ENCODE measurements at places on chromosomes 1 and 21.
A peak's percentile ranks its signal among the peaks of the same experiment; 100 is the strongest.

DNA sequence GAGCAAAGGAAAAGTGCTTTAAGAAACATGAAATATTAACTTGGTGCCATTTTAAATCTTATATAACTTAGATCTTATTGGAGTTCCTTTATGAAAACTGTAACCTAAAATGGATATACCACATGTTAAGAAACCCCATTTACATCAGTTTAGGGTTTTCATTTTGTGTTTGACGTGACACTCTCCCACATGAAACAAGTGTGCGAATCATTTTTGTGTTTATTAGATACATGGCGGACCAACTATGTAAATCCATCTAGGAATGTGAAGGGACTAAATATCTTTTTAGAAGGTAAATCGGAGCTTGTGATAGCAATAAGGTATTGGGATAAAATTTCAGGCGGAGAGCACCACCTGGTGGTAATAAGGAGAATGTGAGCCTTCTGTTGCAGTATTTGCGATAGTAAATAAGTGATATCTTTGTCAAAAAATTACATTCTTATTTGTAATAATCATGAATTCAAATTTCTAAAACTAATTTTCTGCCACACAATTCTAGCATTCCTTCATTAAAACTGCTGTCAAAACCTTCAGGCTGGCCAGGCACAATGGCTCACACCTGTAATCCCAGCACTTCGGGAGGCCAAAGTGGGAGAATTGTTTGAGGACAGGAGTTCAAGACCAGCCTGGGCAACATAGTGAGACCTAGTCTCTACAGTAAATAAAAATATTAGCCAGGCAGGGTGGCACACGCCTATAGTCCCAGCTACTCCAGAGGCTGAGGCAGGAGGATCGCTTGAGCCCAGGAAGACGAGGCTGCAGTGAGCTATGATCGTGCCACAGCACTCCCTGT lies 31.3 kb downstream of the SMAP2 start:
- peak; percentile 46 for DNase-seq

DNA sequence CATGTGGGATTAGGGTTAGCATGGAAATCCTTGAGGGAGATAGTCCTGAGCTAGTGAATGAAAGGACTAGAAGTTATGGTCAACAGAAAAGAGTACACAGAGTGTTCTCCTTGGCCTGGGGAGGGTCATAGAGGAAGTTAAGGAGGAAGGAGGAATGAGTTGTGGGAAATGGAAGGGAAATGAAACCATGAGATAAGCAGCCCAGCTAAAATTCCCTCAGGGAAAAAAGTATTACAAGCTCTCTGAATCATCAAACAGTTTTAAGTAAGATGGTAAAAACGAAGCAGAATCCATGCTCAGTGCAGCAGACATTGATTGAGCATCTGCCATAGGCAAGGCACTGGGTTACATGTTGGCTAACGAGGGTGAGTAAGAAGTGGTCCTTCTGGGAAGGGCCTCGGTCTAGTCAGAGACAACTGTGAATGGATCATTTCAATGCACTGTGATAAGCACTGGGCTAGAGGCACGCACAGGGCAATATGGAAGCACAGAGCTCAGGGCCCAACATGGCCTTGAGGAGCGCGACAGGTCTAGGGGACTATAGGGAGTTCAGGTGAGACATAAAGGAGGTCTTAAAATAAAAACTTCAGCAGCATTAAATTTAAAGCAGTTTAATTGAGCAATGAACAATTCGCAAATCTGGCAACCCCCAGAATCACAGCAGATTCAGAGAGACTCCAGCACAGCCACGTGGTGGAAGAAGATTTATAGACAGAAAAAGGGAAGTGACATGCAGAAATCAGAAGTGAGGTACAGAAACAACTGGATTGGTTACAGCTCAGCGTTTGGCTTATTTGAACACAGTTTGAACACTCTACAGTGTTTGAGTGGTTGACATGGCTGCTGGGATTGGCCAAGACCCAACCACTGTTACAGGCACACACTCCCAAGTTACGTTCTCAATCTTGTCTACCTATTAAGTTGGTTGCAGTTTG lies 219.5 kb downstream of the HLX start:
- DNase-seq, result no peak

DNA sequence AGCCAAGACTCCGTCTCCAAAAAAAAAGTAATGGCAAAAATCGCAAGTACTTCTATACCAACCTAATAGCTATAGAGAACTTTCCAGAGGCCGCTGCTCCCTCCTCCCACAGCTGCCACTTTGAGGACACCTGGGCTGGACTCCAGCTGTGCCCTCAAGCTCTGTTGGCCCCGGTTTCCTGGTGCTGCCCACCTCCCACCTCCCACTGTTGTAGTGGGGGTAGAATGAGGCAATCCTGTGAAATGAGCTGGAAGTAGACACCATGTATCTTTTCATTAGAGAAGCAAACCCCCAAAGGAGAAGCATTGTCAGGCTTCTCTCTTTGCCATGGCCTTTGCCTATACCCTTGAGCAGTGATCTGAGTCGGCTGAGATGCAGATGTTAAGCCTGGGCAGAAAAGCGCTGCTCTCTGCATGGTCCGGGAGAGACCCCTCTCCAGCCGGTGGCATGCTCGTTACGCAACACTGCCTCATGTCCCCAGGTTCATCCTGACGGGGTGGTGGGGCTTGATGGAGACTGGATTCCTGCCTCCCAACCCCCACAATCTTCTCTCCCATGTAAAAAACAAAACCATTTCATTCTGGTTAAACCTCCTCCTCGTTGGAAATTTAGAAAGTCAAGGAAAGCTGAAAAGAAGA lies 39.7 kb downstream of the SIM2 start:
- DNase-seq, result no peak

DNA sequence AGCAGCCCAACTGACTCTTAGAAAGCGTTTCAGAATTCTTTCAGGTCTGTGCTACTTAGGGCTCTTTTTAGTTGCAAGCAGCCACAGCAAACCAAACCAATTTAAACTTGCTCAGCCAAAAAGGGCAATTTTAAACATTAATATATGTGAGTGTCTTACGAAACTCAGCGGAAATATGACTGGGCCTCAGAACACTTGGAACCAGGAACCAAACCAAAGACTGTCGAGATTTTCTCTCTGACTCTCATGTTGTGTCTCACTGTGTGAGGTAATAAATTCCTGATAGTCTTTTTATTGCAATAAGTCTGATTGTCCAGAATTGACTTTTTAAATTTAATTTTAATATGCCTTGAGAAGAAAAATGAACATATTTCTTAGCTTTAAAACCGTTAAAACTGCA lies 122.3 kb downstream of the SYF2 start:
- no peak for DNase-seq

DNA sequence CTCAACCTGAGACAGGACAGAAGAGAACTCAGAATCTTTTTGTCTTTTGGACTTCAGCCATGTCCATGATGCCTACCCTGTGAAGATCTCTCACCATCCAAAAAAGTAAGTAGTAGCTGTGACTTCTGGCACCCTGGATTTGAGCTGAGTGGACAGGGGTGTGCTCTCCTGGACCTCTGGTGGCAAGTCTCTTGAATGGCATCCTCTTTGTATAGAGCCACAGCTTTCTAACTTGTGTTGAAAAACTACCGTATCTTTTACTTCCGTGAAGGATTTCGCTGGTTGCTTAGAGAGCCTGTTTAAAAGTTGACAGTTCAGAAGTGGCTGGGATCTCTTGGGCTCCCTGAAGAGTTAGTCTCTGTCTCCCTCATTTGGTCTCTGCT lies 1.8 kb downstream of the MFN2 start:
- no peak for DNase-seq

DNA sequence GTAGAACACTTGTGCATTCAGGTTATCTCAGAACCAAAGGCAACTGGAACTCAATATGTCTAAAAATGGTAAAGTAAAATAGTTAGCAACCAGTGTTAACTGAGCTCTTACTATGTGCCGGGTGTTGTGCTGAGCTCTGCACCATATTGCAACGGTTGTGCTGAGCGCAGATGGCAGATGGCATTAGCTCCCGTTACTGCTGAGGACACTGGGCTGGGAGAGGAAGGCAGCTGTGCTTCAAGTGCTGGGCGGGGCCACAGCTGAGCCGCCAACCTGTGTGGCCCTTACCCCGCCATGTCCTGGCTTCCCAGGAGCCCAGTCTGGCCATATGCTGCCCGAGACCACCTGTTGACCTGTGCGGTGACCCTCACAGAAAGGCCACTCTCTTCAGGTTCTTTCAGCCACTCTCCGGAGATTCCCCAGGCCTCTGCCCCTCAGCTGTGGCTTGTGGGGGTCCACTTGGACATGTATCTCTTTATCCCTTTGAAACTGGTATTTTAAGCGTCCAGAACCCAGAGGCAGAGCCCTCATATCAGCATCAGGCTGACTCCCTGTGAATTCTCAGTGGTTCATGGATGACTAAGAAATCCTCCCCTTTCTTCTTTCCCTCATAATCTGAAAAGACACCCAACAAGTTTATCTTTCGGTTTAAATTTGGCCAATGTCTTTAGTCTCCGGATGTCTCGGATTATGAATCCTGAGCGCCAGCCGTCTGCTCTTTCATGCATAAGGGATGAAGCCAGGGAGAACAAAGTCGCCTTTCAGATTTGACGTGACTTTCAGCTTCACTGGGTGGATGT lies 26.4 kb downstream of the LDLRAP1 start:
- no peak for DNase-seq

DNA sequence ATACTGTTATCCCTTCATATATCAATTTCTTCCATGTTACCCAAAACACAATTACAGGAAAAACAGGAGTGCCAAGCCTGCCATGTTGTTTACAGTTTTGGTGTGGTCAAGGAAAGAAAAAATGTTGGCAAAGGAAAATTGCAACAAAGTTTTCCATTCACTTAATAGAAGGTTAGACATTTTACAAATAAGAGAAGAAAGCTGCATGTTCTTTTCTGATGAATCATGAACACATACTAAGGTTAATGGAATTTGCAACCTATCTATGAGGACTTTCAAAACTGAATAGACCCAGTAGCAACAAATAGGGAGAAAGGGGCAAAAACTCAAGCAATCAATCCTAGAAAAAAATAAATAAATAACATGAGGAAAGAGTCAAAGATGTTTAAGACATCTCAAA lies 556.7 kb downstream of the DPYD start:
- no peak for DNase-seq

- no peak for DNase-seq
Observed at GRCh38 chr1:245604979-245605378, 450.2 kb downstream of the KIF26B start.

- DNase-seq, result no peak
Observed at GRCh38 chr1:171754971-171755370, 13.1 kb upstream of the VAMP4 start.

DNA sequence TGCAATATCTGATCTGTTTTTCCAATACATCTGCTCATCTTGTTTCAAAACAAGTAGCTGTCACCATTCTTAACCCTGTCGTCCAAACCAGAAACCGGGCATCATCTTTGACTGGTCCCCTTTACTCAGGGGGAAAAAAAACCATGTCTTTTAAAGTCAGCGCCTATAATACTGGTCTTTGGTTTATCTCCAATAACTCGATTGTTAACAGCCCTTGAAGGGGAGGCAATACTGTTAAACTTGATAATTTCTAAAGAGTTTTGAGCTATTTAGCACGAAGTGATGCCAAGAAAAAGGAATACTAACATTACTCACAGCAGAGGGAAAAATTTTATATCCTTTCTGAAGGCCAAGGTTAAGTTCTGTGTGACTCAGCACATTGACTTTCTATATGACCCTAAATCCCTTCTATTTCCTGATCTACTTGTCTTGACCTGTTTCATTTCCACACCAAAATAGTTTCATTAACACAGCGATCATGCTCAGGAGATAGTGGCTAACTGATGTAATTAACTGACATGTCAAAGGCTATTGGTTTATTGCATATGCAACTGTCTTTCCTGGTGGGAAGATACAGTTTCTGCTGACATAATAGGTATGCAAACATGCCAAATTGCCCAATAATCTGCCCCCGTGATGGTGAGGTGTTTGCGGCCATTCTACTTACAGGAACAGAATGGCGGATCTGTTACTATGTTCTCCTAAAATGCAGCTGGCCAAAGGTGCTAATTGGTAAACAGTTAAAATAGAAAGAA lies 59.1 kb downstream of the NFIA start:
- DNase-seq, result no peak

GRCh38 chr1:36514501-36514900 lies 31.8 kb upstream of the CSF3R start:
- DNase-seq, result no peak

GRCh38 chr1:228860911-228861831 lies 125.9 kb downstream of the RHOU start:
- peak; percentile 98 for DNase-seq

GRCh38 chr1:186839041-186839400 lies 10.3 kb downstream of the PLA2G4A start:
- DNase-seq, result no peak

DNA sequence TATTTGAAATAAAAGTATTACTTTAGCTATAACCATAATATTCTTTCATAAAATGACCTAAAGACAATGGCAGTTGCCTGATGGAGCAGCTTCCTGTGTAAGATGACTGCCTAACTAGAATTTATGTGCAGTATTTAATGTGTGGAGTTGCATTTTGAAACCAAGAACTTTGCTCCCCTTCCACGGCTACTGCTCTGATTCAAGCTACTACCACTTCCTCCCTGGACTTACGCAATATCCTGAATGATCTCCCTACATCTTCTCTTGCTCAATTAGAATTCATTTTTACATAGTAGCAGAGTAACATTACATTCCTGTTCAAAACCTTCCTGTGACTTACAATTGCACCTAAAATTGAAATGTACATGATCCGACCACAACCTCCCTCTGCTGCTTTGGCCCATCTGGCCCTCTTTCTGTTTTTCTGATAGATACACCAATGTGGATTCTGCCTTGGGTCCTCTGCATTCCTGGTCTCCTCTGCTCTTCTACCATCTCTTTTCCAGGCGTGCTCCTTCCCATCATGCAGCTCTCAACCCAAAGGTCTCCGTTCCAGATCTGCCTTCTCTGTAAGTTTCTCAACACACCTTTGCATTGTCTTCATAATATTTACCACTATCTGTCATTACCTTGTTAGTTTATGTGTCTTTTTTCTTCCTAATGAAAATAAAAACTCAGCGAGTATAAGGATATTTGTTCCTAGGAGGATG lies 47.4 kb upstream of the USP25 start:
- DNase-seq, result no peak

GRCh38 chr1:151164732-151165280 lies 896 bp downstream of the LYSMD1 start:
- no peak for DNase-seq

DNA sequence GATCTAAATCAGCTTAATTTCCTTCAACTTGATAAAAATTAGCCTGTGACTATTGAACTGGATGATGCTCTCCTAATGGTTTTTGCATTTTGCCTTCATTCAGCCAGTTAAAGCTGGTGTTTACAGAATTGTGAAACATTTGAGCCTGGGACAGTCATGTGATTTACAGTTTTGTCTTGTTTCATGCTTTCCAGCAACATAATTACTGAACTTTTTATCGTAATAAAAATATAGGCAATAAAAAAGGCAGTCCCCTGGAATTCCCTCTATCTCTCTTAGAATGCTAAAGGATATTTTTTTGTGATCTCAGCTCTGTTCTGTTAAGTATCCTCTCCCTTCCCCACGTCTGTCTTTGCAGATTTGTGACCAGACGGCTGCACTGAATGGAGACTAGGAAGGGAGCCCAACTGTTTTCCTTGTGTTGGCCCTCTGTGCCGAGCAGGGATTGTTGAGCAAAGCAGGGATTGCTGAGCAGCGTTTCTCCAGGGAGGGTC lies 70.3 kb upstream of the RGL1 start:
- no peak for DNase-seq
